ENCODE measurements at places on chromosomes 7 and 10.

DNA sequence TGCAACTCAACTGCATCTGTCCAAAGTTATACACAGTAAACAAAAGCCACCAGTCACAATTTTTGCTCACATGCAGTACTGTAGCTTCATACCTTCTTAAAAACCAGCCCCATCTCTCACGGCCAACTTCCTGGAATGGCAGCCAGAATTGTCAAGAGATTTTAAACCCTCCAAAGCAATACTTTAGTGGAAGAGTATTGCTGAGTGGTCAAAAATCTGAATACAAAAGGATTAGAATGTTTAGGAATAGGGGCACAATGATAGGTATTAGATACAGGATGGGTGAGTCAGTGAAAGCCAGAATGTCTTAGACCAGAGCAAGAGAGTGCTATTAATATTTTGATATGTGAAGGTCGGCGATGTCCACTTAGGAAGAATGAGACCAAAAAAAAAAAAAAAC lies 193.9 kb downstream of the AGMO start:
- no peak for DNase-seq

GRCh38 chr10:22710139-22710745 lies 4.1 kb downstream of the PIP4K2A start:
- DNase-seq: no peak

GRCh38 chr10:124459395-124459794 lies 2.2 kb upstream of the LHPP start:
- no peak for DNase-seq

GRCh38 chr10:120975072-120975867 lies 124.1 kb downstream of the WDR11 start:
- no peak for DNase-seq

DNA sequence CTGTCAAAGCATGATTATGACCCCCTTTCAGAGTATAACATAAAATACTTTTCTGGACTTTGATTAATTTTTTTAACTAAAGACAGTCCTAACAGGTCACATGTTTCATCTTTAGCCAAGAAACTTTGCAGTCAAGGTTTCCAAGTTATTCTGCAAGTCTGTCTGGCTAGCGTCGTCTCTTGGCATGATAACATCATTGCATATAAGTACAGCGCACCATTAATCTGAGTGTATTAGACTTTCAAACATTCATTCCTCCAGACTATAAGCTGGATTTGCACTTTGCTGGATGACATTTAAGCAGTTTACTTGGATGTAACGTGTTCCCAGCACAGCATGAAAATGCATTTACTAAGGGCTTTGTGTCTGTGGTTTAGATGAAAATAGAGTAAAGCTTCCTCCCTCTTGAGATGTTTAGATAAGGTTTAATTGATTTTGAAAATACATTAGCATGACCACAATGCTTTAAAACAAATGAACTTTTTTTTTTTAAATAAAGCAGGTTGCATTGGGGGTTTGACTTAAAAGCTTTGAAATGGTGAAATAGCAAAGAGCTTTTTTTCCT lies 349.0 kb upstream of the MTPN start:
- DNase-seq: no peak

GRCh38 chr10:59002011-59002410 lies 174.4 kb upstream of the PHYHIPL start:
- no peak for DNase-seq
